HFFc6 (cell line): ENCODE measurements at places on chromosomes 5 and 9.

DNA sequence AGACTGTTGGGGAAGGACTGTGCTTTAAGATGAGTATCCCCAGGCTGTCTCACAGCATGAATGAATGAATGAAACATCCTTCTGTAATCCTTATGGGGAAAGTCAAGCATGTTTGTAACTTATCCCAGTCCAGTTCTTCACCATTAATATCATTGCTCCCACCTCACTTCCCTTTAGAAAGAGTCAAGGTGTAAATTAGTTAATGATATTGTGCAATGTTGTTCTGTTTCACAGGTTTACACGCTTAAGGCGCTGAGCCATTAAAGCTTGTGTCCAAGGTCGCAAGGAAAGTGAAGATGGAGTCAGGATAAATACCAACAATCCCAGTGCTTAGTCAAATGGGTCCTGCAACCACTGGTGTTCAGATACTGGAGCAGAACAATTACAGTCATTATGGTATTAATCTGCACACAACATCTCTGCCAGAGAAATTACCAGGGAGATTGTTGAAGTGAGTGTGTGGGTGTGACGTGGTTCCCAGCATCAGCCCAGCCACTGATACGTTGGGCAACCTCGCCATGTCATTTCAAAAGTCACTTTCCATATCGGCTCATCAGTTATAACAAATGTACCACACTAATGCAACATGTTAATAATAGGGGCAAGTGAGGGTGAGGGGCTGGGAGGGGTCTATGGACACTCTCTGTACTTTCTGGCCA is 1.5 kb upstream of the MYO10 start:
- no peak for DNase-seq

GRCh38 chr5:146618434-146618833 is 102.4 kb upstream of the GPR151 start:
- DNase-seq: no peak

- DNase-seq: no peak
These were observed 399.1 kb upstream of the NMUR2 start for GRCh38 chr5:152804179-152804578.

GRCh38 chr9:126604059-126605055 is 9.4 kb upstream of the LMX1B start:
- no peak for DNase-seq

DNA sequence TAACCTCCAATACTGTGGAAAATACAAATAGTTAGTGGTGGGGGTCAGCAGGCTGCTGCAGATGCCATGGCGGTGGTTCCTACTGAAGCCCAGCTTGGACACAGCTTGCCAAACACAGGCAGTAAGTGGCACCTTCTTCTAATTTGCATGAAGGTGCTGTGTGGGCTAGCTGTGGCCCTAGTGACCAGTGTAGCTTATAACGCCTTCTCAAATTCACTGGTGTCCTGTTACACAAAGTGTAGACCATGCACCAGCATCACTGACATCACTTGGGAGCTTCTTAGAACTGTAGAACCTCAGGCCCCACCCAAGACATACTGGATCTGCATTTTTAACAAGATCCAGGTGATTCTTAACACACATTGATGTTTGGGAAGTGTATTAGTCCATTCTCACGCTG is 58.8 kb upstream of the TGFBR1 start:
- DNase-seq: no peak

GRCh38 chr9:106773750-106774149 is 89.2 kb upstream of the ZNF462 start:
- DNase-seq: no peak

- no peak for DNase-seq
These were observed 124.1 kb upstream of the NR5A1 start for GRCh38 chr9:124631326-124631725.

- DNase-seq: peak; percentile 70
These were observed 61.4 kb upstream of the RANBP3L start for GRCh38 chr5:36363101-36363500.

- DNase-seq: no peak
These were observed 75.0 kb downstream of the TNC start for GRCh38 chr9:115042781-115043509.

- no peak for DNase-seq
These were observed 84.4 kb downstream of the RAPGEF6 start for GRCh38 chr5:131550606-131551005.

DNA sequence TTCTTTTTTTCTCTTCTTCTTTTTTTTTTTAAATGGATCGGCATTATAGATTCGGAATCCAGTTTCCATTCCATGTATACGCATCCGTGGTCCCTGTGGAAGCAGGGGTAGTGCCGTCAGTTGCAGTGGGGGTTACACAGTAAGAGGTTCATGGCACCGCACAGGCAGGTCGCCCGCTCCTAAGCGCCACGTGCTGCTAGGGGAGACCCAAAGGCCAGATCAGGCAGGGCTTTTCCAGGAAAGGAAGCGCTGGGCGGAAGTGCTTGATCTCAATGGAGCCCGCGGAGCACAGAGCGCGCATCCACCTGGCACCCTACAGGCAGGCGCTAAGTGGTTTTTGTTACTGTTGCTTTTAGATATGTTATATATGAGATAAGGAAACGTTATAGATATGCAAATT is 174.8 kb upstream of the OR13F1 start:
- DNase-seq: no peak

- DNase-seq: peak; percentile 70
These were observed 88.7 kb downstream of the BASP1 start for GRCh38 chr5:17305964-17306725.

DNA sequence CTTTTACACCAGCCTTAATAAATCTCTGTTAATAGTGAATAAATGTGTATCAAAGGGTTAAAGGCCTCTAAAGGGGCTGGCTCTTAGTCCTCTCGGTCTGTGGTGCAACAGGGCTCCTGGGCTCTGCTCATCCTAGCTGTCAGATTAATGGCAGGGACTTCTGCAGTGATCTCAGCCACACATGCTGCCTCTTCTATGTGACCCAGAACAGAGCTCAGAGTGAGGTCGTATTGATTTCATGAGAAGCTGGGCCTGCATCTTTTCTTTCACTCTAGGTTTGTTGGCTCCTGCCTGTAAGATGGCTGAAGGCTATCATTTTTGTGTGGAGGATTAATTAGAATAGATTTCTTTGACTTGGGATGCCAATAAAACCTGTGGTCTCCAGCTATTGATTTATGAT is 165.0 kb upstream of the GLRA1 start:
- no peak for DNase-seq

DNA sequence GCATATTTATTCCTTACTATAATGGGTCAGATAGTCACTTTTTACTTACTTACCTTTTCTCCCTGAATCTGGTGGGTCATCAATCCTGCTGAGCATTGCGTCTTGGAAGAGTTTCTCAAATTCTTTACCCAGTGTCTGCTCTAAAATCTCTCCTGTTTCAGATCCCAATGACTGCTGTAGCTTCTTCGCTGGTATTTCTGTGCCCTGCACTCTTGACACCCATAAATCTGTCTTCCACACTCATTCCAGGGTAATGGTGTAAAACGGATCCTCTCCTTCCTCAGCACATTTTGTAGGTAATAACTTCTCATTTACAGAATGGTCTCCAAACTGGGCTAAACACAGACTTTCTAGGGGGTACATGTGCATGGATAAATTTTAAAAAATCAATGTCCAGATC is 407.4 kb downstream of the DMAC1 start:
- no peak for DNase-seq

- no peak for DNase-seq
These were observed 269.6 kb upstream of the DAP start for GRCh38 chr5:11030671-11031070.

GRCh38 chr5:157172403-157172802 is 6.3 kb upstream of the GARIN3 start:
- DNase-seq: no peak

GRCh38 chr5:37886242-37886905 is 46.5 kb upstream of the GDNF start:
- no peak for DNase-seq

- DNase-seq: no peak
These were observed 621.4 kb downstream of the RAB3C start for GRCh38 chr5:59204114-59204897.

GRCh38 chr5:113047733-113048652 is 71.4 kb downstream of the DCP2 start:
- no peak for DNase-seq

DNA sequence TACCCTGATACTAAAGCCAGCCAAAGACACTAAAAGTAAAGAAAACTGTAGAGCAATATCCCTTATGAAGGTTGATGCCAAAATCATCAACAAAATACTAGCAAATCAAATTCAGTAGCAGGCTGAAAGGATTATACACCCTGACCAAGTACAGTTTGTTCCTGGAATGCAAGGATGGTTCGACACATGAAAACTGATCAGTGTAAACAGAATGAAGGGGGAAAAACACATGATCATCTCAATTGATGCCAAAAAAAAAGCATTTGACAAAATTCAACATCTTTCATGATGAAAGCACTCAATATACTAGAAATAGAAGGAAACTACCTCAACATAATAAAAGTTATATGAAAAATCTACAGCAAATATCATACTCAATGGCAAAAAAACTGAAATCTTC is 43.5 kb upstream of the LRRC14B start:
- DNase-seq: no peak

GRCh38 chr5:10624679-10625078 is 60.8 kb downstream of the ANKRD33B start:
- no peak for DNase-seq

DNA sequence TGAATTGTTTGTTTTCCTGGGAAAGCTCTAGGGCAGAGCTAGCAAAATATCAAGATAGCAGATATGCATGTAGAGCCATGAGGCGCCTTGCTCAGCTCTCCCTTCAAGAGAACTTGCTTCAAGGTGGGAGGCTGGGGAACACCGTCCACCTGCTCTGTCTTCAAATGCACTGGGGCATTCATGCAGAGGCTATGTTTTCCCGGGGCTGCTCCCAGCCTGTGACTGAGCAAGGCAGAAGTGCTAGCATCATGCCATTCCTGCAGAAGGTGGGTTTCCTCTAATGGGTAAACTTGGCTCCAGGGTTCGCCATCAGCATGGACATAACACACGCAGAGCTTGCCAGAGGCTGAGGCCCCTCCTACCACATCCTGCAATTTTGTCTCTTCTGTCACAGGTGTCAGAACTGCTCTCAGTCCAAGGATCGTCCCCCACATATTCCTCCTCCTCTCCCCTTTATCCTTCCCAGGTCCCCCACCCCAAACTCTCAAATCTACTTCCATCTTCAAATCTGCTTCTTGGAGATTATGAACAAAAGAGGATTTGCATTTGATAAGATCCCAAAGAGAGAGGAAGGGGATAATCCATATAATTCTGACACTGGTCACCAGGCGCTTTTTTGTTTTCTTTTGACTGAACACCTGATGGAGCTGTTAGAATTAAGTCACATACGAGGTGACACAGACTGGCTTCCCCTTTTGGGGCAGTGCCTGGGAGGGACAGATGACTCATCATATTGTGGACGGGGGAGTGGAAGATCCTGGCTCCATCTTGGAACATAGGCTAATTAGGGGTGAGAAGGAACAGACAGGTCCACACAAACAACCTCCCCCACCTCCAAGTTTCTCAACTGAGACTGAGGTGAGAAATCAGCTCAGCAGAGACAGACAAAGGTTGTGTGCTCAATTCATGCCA is 85.0 kb upstream of the TAF11L2 start:
- no peak for DNase-seq

DNA sequence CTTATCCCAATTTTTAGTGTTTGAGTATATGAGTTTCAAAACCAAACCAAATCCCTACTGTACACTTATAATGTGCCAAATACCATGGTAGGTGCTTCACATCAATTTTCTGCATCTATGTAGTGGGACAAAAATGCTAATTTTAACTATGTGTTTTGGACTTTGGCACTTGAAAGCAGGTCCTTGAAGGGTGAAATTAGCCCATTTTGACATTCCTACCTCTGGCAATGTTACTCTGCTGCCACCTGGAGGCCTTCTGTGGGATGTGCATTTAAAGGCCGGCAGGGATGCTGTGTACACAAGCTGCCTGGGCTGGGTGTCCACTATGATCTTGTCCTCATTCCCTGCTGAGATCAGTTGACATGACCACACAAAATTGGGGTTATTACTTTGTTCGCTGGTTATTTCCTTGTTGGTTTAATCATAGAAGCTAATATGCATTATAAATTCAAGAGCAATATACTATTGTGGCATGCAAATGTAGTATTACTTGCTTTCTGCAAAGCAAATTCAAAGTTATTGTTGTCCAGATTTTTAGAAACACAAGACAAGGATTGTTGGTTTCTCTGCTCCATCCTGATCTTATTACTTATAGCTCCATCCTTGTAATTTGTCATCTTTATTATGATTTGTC is 166.8 kb downstream of the ARHGEF28 start:
- peak; percentile 69 for DNase-seq

- no peak for DNase-seq
These were observed 93.5 kb upstream of the RIOK2 start for GRCh38 chr5:97276474-97277120.

DNA sequence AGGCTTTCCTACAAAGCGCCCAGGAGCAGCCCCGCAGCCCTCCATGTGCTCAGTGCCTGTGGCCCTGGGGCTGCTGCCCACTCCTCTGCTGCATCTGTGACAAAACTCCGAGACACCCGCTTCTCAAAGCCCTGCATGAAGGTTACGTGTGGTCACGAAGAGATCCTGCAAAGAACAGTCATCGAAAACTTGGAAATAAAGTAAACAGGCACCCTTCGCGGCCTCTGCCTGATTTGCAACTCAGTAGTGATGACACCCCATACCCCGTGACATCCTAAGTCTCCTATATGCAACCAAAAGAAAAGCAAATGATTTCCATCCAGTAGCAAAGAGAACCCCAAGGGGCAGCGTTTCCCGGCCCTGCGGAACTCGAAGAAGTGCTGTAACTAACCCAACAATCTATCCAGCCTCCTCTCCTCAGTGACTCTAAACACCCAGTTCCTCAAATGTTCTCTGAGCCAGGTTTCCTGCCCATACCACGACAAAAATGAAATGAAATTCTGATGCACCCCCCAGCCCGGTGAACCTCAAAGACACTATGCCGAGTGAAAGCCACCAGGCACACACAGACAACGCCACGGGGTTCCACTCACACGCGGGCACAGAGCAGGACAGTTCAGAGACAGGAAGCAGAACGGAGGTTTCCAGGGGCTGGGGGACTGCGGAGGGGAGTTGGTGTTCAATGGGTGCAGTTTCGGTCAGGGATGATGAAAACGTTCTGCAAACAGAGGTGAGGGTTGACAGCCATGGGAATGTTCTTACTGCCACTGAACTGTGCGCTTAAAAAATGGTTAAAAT is 19.0 kb downstream of the NACC2 start:
- DNase-seq: no peak
